SW480 (cell line): ENCODE measurements at places on chromosomes 5 and 9.
A peak's percentile ranks its signal among the peaks of the same experiment; 100 is the strongest.

GRCh38 chr9:17795744-17796143, 216.9 kb downstream of the SH3GL2 start:
- DNase-seq, result no peak

- DNase-seq, result peak; percentile 37
These were observed 4.1 kb upstream of the RGMB start for GRCh38 chr5:98769210-98769958.

- DNase-seq, result no peak
These were observed 3.6 kb upstream of the SARDH start for GRCh38 chr9:133741716-133742115.

GRCh38 chr9:78130004-78130403, 98.4 kb upstream of the GNAQ start:
- peak; percentile 21 for DNase-seq

GRCh38 chr9:81146241-81146640, 543.1 kb downstream of the TLE1 start:
- no peak for DNase-seq

DNA sequence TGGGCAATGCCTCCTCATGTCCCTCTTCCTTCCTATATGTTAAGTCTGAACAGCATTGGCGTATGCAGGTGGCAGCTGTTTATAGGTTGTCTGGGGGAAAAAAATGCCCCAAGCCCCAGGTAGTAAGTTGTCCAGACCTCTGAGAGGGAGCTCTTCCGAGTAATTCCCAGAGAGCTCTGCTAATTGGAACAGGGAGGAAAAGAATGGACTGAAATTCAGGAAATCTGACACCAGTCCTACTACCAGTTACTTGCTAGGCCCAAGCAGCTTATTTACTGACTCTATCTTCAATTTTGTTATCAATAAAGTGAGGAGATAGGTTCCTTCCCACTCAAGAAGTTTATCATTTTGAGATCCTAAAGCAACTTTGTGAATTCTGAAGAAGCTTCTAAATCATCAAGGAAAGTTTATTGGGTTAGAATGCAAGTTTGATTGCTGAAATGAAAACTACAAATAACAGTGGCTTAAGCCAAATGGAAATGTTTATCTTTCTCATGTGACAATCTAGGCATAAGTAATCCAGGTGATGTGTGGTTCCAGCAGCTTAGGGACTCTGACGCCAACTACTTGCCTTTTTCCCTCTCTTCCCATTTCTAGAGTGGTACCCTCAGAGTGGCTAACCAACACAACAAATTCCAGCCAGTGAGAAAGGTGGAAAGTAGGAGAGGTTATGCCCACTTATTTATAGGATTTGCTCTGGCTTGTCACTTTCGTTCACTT, 5.6 kb downstream of the STK32A start:
- no peak for DNase-seq

DNA sequence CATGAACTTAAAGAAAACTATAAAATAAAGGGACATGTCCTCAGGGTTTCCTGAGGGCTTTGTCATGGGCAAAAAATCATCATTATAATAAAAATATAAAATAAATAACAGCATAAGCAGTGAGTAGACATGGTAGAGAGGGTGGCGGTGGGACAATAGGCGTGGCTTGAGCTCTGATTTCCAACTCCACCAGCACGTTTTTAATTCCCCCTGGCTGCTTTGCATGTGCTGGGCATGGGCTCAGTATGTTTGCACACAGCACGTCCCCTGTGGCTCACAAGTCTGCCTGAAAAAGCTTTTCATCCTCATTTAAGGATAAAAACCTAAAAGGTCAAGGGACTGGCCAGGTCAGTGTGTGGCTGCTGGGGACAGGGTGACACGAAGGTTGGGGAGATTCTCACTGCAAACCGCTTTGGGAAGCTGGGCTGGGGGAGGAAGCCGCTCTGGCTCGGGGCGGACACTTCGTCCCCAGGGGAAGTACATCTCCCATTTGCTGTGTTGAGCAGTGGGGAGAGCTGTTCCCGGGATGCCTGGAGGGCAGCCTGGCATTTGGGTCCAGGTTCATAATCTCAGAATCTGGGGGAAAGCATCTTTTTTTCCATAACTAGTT, 32.6 kb downstream of the NKX2-5 start:
- DNase-seq, result peak; percentile 63
